Stimulated activated CD4-positive, alpha-beta T cell treated with anti-CD3 and anti-CD28 coated beads, Interleukin-15, amount 100 ng/mL, for 1 hour (primary cell): ENCODE measurements at places on chromosomes 6 and 20.

DNA sequence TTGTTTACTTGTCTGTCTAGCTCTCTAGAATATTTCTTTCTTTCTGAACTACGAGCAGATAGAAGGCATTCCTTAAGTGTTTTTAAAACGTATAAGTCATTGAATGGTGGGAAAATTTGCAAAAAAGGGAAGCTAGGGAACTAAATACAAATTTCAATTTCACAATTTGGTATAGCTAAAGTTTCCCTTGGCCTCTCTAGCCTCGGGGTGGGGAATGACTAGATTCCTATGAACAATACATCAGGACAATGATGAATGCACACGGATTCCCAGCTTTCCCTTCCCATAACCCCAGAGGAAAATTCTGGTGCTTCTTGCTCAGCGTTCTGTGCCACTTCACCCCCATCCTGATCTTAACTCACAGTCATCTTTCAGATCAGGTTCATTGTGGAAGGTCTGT is 113.3 kb upstream of the ASF1A start:
- DNase-seq, result no peak

DNA sequence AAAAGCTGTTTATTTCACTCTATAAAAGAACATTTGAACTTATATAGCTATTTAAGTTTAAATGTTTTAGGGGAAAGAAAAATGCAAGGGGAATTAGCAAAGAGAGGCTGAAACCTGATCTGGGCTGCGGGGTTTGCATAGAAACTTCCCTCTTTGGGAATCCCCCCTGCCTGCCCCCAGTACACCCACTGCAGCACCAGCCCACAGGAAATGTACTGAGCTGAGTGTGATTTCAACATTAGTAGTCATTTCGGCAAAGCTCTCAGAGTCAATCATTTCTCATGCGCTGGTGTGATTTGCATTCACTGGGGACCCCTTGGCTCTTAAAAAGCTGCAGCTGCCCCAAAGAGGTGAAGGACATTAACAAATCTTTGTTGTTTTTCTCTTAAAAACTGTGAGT is 859.4 kb downstream of the MAFB start:
- no peak for DNase-seq

- DNase-seq, result no peak
These were observed 1.8 kb downstream of the ZNF831 start for GRCh38 chr20:59165396-59165795.

GRCh38 chr6:5590187-5590586 is 328.9 kb downstream of the FARS2 start:
- no peak for DNase-seq
